ENCODE measurements at places on chromosomes 6 and 20.

DNA sequence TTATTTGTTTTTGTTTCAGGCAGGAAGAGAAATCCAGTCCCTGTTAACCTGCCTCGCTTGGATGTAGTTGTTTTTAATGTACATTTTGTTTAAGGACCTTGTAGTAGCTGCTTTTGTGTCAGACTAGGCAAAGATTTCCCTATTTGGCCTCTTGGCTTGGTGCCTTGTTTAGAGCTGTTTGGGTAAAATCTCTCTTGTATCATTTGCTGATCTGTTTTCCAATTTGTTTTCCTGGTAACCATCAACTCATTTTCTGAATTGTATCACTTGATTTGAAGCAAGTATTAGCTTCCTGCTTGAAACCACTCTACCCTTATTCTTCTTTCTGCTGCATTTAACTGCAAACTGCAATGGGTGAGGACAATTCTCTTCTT lies 160.7 kb downstream of the ZFAND3 start:
- no peak for DNase-seq

DNA sequence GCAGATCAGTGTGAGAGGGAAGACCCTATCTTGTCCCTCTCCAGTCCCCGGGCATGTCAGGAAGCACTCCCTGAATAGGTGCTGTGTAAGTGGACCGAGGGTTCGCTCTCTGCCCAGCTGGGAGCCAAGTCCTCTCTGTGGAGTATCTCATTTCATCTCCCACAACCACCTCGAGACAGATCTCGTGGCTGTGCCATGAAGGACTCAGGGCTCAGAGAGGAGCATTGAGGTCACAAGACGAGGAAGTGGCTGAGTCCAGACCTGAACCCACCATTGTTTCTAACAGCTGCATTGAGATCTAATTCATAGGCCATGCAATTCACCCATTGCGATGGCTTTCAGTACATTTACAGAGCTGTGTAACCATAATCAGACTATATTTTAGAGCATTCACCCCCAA lies 34.7 kb upstream of the STX16 start:
- DNase-seq = no peak

DNA sequence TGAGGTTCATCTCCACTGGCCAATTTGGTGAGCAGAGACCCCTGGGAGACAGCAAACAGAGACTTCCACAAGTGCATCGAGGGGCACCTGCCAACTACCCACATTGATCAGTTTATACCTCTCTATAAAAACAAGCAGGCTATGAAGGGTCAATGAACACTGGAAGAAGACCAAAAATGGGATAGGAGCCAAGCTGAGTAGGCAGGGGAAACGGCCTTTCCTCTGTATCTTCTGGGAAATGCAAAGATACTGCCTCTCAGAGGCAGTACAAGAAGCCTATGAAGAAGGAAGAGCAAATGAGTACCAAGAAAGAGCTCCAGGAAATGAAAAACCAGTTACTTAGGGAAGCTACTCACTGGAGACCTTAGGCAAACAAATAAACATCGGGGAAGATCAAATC lies 247.7 kb downstream of the GMDS start:
- no peak for DNase-seq

GRCh38 chr6:128532136-128532535 lies 11.7 kb upstream of the PTPRK start:
- no peak for DNase-seq

GRCh38 chr20:25252230-25252651 lies 4.4 kb downstream of the PYGB start:
- no peak for DNase-seq

DNA sequence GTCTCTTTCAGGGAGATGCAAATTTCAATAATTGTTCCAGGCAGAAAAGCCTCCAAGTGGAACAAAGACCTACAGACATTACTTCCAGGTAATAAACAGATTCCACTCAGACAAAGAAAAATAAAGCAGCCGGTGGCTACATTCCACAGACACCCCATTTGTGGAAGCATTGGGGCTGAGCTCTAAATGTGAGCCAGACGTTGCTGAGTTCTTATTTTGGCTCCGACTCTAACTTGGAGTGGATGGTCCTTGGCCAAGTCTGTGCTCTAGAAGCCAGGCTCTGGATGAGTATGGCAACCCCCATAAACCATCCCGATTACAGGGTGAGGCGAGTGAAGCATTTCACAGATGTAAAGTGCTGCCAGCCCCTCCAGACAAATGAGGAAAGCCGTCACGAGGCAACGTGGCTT lies 6.6 kb downstream of the TRAM2 start:
- no peak for DNase-seq

DNA sequence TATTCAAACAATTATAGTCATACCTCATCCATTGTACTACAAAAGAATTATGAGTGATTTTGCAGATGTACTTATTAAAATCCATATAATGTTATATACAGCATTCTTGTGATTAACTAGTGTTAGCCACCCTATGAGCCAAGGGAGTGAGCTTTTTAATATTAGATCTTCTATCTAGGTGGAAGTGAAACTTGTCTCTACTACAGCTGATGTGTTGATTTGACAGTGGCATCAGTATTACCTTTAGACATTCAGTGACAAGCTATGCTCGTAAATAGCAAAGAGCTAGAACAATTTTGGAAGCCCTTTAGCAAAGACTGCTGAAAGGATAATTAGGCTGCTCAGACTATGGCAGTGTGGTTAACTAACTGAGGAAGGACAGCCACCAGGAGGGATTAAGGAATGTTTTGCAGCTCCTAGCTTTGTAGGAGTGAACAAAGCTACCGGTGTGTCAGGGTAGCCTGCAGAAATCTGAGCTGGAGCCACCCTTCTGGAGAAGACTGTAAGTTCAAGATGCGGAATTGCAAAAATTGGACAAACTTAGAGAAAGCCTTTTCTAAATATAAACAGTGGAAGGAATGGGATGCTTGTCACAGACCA lies 73.7 kb downstream of the AFG1L start:
- DNase-seq = no peak

GRCh38 chr6:146598772-146599405 lies at the start of gene ADGB:
TSS of gene ADGB (plus strand) at chr6:146598972. CDS start at chr6:146599041, 69 bp downstream.
- no peak for DNase-seq

- DNase-seq = no peak
Observed at GRCh38 chr6:12371641-12372146, 81.5 kb downstream of the EDN1 start.

- no peak for DNase-seq
Observed at GRCh38 chr6:53342217-53342616, 6.5 kb downstream of the ELOVL5 start.

DNA sequence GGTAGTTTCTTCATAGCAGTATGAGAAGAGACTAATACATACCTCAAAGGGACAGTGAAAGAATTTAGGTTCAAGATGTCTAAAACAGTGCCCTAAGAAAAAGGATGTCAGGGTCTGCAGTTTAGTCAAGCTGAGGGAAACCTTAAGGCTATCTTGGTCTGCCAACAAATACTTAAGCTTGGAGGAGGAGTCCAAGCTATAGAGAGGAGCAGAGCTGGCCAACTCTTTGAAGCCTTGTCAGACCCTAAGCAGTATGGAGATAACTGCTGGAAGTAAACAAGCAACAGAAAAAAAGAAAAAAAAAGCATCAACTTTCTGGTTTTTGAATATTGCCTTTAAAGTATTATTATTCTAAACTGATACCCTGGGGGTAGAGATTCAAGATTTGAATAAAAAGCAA lies 1518.1 kb downstream of the GRIK2 start:
- no peak for DNase-seq

GRCh38 chr6:87588756-87589407 lies 905 bp downstream of the RARS2 start:
- no peak for DNase-seq

DNA sequence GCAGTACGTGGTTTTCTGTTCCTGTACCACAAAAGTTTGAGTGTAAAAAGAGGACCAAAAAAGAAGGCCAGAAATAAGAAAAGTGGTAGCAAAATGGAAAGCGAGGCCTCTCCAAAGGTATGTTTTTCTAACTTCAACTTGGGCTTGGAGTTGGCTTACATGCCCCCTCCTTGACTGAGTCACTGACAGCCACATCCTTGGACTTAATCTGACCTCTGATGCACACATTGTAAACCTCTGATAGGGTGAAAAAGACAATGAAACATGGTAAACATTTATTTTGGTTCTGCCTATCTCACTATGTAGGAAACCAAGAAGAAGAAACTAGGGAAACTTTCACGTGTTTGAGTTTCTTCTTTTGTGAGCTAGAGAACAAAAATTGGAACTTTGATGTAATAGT lies 503.2 kb upstream of the ID4 start:
- no peak for DNase-seq

GRCh38 chr20:5085380-5085779 lies 34.4 kb downstream of the PCNA start:
- no peak for DNase-seq

- no peak for DNase-seq
Observed at GRCh38 chr6:112594886-112595594, 247.9 kb downstream of the RFPL4B start.

Data from activated naive CD4-positive, alpha-beta T cell (primary cell).